ENCODE measurements at places on chromosomes 6 and 20. TPM values are rescaled to one million over a fixed set of nuclear protein-coding genes. Genes with fewer than 3 reads are reported as not detected.
A peak's percentile ranks its signal among the peaks of the same experiment; 100 is the strongest.

The RAD21L1 gene
- not detected for total RNA-seq

The FHL5 gene
- total RNA-seq, result 413 TPM

The GPLD1 gene
- total RNA-seq, result 7.3 TPM

DNA sequence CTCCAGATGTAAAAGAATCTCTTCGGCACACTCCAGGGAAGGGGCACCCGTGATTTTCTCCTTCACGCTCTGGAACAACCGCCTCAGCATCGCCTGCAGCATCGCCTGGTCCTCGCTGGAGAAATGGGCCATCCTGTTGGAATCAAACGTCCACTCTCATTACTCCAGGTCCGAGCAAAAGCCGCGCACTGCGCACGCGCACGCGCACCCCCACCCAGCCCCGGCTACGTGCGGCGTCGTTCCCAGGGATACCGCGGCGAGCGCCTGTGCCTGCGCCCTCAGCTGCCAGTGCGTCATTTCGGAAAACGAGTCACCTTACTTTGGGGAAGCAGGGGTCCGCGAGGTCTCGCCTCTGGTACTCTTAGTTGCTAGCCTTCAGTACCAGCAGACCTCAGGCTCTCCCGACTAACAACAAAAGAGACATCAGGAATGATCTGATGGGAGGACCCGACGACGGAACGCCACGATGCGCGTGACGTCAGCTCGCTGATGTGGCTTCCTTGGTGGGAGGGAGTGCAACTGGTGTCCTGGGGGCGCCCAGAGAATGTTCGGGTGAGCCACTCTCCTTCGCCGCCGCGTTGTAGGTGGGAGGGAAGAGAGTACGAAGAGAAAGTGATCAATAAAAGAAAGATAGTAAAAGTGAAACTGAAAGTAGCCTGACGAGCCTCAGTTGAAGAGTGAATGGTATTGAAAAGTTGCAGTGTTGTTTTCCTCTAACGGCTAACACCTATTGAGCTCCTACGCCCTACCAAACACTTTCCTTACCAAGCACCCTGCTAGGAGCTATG is at the start of gene TBC1D32:
TSS of gene TBC1D32 (minus strand) at position 182 of the 788 bp plus-strand sequence. CDS start at position 132, 50 bp downstream.
- peak within 1 kb of the TSS; percentile 86 for H3K4me3 ChIP-seq
- H3K27me3 ChIP-seq, result no peaks in the 10 kb centered on the region
- peak within 1 kb of the TSS; percentile 86 for H3K27ac ChIP-seq
- no peaks in the 10 kb centered on the region for H3K36me3 ChIP-seq

DNA sequence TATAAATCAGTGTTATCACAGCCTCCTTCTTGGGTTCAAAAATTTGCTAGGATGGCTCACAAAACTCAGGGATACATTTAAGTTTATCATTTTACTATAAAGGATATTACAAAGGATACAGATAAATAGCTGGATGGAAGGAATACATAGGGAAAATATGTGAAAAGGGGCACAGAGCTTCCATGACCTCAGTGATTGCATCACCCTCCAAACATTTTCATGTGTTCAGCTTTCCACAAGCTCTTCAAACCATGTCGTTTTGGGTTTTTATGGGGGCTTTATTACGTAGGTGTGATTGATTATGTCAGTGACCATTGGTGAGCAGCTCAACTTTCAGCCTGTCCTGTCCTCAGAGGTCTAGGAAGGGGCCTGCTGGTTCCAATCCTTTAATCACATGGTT is 68.0 kb downstream of the CYB5R4 start:
- no peak overlapping the region for H3K4me3 ChIP-seq
- no peaks in the 10 kb centered on the region for H3K4me1 ChIP-seq
- peaks cover 2% of the 10 kb centered on the region for H3K36me3 ChIP-seq

DNA sequence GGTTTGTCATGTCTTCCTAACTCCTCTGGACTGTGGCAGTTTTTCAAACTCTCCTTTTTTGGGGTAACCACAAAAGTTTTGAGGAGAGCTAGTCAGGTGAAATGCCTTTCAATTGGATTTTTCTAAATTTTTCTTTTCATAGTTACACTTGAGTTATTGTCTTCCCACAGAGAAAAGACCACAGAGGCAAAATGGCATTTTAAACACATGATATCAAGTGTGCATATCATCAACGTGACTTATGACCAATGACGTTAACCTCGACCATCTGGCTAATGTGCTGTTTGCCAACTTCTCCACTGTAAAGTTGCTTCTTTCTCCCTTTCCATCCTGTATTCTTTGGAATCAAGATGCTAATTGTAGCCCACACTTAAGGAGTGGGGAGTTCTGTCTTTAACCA is 41.3 kb upstream of the SNAP25 start:
- no peak for DNase-seq
- no peak overlapping the region for H3K27ac ChIP-seq
- no peaks in the 10 kb centered on the region for H3K4me1 ChIP-seq

DNA sequence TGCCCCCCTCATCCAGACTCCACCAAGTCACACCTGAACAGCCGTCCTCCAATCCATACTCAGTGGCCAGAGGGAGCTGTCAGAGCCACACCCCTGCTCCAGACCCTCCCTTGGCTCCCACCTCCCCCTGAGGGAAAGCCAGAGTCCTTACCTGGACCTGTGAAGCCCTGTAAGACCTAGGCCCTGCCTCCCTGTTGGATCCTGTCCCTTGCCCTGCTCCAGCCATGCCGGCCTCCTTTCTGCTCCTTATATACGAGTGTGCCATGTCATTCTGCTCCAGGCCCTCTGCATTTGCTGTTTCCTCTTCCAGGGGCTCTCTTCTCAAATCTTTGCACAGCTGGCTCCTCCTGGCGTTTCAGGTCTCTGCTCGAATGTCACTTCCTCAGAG is 100.3 kb upstream of the MYL9 start:
- H3K27me3 ChIP-seq, result no peaks in the 10 kb centered on the region
- H3K4me3 ChIP-seq, result no peak overlapping the region
- no peaks in the 10 kb centered on the region for H3K4me1 ChIP-seq
- no peak overlapping the region for H3K27ac ChIP-seq
- no peak for DNase-seq
- H3K36me3 ChIP-seq, result no peaks in the 10 kb centered on the region

DNA sequence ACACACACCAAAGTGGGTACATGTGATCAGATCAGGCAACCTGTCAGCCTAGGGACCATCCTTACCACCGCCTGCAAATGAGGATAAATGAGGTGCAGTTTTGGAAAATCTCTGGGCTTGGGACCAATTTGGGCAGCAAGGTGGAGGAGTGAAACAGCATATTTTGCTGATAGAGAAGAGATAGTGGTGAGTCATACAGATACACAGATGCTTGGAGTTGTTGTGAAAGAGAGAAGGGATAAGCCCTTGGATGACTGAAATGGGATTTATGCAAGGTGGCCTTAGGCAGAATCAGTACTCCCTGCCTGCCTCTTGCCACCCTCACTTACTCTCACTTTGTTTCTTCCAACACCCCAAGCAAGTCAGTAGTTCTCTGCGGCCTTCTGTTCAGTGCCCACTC is 34.7 kb downstream of the BMP2 start:
- H3K27ac ChIP-seq, result no peak overlapping the region
- DNase-seq, result no peak
- no peaks in the 10 kb centered on the region for H3K27me3 ChIP-seq
- H3K4me1 ChIP-seq, result no peaks in the 10 kb centered on the region
- H3K36me3 ChIP-seq, result no peaks in the 10 kb centered on the region

DNA sequence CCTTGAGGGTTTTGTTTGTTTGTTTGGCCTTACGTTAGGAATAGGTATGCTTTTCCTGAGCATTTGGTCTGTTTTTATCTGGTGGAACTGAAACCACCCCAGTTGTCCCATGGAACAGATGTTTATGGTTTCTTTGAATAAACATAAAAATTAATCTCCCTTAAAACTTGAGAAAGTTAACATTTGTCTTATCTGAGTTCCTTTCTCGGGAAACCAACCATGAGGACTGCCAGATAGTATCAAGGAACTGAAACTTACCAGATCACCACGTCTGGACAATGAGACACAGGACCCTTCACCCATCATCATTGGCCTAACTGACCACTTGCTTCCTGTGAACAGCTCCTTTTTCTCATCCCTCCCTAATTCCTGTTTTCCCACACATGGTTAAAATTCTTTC is 15.3 kb upstream of the HECA start:
- no peak for DNase-seq
- no peak overlapping the region for H3K27ac ChIP-seq
- peaks cover 2% of the 10 kb centered on the region for H3K4me1 ChIP-seq
- no peaks in the 10 kb centered on the region for H3K36me3 ChIP-seq
- no peak overlapping the region for H3K4me3 ChIP-seq

DNA sequence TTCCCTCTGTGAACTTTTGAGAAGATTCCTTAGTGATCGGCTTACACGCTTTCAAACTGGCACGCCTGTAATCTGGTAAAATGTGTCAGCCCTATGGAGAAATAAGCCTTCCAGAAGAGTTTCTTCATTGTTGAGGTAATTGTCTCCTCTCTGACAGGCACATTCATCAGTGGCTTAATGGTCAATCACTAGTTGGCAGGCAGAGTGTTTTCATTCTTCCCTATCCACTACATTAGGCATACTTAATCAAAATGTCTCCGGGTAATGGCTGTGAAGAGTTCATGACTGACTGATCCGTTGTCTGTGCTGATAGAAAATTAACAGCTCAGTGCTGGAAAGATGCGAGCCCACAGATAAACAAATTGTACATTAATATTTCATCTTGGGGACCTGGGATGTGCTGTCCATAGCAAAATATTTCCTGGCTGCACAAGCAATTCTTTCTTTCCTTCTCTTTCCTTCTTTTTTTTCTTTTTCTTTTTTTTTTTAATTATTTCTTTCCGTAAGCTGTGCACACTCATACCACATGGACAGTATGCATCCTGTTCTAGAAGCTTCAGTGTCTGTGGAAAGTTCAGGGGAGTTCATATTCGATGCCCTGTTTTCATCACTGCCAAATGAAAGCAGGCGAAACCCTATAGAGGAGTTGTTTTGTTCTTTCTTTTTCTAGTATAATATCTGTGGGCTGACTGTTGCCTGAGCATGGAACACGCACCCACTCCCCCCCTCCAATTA is 31.4 kb downstream of the TSHZ2 start:
- H3K36me3 ChIP-seq, result no peaks in the 10 kb centered on the region
- no peaks in the 10 kb centered on the region for H3K4me1 ChIP-seq
- H3K27ac ChIP-seq, result no peak overlapping the region
- DNase-seq, result no peak

DNA sequence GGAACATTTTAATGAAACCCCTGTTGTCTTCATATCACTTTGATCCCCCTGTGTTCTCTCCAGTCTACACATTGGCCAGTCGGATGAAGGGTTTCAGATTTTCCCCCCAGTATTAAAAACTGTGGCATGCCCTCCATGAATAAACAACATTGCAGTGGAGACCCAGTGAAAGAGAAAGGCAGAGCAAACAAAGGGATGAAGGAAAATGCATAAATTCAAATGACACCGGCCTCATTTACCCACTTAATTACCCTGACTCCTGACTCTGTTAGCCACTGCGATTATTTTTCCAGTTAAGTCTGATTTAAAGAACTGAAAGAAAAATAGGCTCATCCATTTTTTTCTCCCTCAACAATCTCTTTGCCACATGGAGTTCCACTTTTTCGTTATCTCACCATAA is 569.2 kb downstream of the TFAP2B start:
- H3K27ac ChIP-seq, result no peak overlapping the region
- no peaks in the 10 kb centered on the region for H3K36me3 ChIP-seq
- no peak for DNase-seq
- H3K4me1 ChIP-seq, result no peaks in the 10 kb centered on the region

DNA sequence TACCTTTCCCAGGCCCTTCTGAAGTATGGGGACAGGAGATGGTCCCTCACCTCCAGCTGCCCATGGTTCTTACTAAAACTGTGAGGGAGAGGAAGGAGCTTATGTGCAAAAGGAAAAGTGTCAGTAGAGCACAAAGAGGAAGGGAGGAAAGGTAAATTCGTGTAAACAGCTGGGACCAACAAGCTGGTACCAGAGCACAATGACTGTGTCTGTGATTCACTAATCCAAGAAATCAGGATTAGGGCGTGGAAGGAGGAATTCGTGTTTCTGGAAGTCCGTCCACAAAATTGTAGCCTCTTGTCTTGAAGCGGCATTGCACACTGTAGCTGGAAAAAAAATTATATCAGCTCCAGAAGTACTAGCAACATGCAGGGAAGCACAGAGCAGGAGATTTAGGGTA is 129.0 kb upstream of the RREB1 start:
- H3K4me3 ChIP-seq, result no peak overlapping the region
- no peak overlapping the region for H3K27ac ChIP-seq
- H3K36me3 ChIP-seq, result no peaks in the 10 kb centered on the region
- DNase-seq, result no peak

DNA sequence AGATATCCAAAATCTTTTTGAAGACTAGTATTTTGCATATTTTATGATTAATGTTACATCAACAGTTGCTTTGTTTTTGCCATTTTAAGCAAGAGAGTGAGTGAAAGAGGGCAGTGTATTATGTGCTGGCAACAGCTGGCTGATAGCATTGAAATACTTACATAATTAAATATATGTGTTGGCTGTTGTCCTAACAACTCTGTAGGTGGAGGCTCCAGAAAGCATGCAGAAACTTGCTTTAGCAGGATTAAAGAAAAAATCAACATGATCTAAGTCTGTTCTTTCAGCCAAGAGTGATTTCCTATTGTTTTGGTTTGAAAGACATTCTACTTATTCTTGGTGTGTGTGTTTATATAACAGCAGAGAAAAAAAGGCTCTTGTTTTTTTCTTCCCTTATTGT is 127.5 kb downstream of the CDKAL1 start:
- H3K4me1 ChIP-seq, result no peaks in the 10 kb centered on the region
- H3K36me3 ChIP-seq, result no peaks in the 10 kb centered on the region
- no peak for DNase-seq
- no peaks in the 10 kb centered on the region for H3K27me3 ChIP-seq
- no peak overlapping the region for H3K4me3 ChIP-seq
- H3K27ac ChIP-seq, result no peak overlapping the region

DNA sequence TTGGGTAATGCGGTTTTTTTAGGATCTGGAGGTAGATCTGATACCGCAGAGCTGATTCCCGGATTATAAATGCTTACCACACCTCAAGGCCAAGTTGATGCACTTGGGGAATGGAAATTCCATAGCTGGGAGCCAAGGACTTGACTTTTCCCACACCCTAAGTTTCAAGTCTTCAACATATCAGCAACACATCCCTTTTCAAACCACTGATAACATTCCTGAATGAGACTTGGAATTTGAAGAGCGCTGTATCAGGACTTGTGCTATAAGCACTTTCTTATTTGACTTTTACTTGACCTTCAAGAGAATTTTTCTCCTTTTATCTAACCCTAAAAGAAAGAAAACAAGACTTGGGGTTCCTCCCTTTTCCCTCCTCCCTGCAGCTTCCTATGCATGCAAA is 90.6 kb upstream of the NAA20 start:
- no peak overlapping the region for H3K4me3 ChIP-seq
- H3K27me3 ChIP-seq, result no peaks in the 10 kb centered on the region
- DNase-seq, result no peak
- H3K4me1 ChIP-seq, result no peaks in the 10 kb centered on the region

Data from aorta (tissue), 5 donors.